Activated effector memory CD4-positive, alpha-beta T cell treated with Interleukin-2 at 50 U/mL for 16 hours (primary cell): ENCODE measurements at places on chromosomes 5 and 9.

DNA sequence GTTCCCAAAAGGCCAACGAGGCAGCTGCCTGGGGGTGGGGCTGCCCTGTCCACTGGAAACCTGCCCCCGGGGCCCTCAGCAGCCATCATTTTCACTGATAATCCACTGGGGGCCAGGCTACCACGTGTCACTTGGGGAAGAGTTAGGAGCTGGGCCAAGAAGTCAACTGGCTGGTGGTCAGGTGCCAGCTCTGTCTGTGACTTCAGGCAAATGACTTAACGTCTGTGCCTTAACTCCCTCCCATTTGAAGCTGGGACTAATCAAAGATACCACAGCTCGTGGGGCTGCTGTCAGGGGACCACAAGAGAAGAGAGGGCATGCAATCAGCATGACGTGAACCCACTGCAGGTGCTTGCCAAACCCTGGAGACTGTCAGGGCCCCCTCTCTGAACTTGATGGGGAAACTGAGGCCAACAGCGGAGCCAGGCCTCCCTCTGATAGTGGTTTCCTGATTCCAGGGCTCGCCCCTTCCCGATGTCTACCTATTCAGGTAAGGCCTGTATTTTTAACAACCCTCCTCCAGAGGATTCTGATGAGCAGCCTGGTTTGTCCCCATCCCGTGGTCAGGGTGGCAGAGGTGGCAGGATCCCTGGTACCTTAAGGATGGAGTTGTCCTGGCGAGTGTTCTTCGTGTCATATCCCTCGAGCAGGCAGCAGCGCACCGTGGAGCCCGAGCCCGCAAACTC is 12.3 kb upstream of the DPM2 start:
- DNase-seq: no peak

GRCh38 chr5:61052882-61053281 is 107.9 kb downstream of the NDUFAF2 start:
- DNase-seq: no peak

GRCh38 chr9:107786561-107786960 is 297.0 kb upstream of the KLF4 start:
- DNase-seq: no peak

DNA sequence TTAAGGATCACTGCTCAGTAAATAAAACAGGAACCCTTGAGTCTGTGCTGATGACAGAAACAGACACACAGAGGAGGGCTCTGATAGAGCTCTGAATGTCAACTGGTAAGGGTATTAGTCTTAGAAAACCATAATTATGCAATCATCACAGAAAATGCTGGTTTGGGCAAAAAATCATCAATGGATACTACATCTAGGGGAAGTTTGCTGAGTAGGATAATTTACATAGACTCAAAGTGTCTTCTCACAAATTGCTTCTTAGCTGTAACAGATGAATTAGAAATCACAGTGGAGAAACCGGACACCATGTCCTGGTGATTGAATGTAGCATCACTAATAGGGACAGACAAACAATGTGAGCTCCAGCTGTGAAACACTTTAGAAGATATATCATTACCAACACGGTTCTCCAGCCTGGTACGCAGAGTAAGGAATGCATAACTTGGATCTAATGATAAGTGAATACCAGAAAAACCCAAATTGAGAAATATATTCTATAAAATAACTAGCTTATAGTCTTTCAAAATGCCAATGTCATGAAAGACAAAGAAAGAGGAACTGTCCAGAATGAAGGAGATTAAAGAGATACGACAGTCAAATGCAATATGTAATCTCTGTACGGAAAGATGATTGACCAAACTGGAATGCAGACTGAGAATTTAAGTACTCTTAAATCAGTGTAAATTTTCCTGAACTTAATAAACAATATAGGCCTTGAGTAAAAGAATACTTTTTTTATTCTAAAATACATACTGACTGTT is 17.3 kb downstream of the CHD1 start:
- DNase-seq: no peak

- DNase-seq: no peak
Measured at GRCh38 chr9:116322521-116322920, 168.9 kb downstream of the PAPPA start.

DNA sequence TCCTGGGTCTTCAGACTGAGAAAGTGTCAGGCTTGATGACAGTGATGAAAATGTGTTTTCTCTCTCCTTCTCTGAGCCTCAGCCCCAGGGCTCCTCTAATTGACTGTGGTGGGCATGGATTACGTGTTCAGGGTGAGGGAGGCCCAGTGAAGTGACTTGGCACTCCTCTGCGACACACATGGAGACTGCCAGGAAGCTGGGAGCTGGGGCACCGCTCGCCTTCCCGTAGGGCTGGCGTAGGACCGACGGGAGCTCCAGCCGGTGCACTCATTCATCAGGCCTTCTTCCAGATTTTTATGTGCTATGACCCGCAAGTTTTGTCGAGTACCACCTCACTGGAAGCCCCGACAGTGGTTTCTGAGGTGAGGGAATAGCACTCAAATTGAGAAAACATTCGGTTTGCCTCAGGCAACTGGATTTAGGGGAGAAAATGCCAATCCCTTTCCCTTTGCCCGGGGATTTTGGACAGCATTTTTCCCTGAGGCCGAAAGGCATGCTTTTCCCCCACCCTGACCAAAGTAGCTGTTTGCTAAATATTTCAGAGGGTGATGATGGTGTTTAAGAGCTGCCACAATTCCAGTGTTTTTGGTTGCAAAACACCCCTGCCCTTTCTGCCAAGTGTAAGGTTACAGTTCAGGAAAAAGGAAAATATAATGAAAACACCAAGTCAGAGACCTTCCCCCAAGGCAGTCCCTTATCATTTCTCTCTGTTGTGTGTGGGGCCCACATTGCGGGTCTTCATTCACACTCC is 83.7 kb downstream of the PCSK5 start:
- DNase-seq: no peak

DNA sequence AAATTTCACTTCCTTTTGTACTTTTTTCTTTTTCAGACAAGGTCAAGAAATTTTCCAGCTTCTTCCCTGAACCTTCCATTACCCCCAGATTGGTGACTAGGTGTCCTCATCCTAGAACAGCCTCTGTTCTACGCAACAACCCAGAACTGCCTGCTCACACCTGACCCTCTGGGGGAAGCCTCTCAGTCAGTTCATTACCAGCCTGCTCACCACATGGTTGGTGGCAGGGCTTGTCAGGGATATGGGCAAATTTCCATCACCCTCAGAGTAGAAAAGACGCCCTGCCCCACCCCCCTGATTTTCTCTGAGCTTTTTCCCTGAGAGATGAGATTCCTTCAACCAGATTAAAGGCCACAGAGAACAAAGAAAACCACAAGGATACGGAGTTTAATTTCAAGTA is 5.3 kb upstream of the CFAP95 start:
- no peak for DNase-seq
